ENCODE measurements at places on chromosomes 1 and 21. TPM values are rescaled to one million over a fixed set of nuclear protein-coding genes. Genes with fewer than 3 reads are reported as not detected.

DNA sequence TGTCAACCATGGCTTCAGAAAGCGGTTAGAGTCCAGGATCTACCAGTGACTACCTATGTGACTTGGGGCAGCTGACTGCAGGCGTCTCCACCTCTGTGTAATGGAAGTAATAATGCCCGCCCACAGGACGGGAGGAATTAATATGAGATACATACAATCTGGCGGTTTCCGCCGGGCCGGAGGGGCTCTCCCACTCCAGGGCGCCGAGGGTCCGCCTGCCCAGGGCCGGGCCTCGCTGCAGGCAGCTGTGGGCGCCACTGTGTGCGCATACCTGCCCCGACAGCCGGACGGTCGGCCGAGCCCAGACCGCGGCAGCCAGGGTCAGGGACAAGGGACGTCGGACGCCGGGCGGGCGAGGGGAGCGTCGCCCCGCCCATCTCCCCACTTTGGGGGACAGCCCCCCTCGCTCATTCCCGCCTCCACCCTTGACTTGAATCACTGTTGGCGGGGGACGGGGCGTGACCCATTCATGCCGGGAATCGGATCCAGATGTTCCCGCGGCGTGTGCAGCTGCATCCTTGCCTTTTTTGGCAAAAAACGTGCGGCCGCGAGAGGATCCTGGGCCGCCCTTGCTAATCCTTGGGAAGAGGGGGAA is 6.0 kb upstream of the SF3A3 start:
- DNase-seq: peak; percentile 79

GRCh38 chr1:193120604-193121166 is 1.1 kb upstream of the CDC73 start:
- DNase-seq: no peak

DNA sequence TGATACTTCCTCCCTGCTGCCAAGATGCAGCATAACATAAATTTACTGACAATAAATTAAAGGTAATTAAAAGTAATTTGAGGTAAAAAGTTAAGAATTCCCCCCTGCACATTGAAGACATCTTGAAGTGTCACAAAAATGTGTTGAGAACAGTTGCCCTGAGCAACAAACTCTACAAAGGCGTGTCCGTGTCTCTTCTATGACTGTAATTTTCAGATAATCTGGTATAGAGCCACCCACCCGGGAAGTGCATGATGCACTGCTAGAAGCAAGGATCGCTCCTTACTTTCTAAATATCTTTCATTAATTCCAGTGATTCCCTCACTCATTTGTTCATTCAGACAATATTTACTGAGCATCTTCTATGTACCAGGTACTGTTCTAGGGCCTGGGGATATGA is 11.0 kb upstream of the CASQ1 start:
- no peak for DNase-seq

GRCh38 chr1:38686927-38687255 is 172.7 kb downstream of the RRAGC start:
- DNase-seq: no peak

- no peak for DNase-seq
Observed at GRCh38 chr1:40389871-40390560, 16.5 kb downstream of the SMAP2 start.

DNA sequence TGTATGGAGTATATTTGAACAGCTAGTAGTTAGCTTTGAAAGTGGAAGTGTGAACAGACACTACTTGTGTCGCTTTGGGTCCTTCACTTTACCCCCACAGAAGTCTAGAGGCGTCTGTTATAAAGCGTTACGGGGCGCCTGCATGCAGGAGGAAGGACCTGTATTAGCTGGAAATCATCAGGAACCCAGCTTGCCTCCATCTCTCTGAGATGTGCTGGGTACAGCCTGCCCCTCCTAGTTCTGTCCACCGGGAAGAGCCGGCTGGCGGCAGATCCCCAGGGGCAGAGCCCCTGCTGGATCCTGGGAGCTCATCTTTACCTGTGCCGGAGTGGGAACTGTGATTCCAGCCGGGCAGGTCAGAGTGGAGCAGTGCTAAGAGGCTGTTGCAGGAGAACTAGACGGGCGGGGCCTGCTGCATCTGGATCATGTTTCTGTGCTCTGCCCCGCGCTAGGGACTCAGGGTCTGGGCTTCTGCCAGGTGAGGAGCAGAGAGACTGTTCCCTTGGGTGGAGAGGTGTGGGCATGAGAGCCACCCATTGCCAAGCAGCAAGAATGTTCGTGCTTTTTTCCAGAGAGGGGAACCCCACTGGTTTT is 22.3 kb upstream of the SPSB1 start:
- DNase-seq: no peak

GRCh38 chr1:41327383-41327999 is 33.7 kb upstream of the FOXO6 start:
- no peak for DNase-seq

GRCh38 chr1:145714524-145715111 is 4.7 kb upstream of the CD160 start:
- no peak for DNase-seq

DNA sequence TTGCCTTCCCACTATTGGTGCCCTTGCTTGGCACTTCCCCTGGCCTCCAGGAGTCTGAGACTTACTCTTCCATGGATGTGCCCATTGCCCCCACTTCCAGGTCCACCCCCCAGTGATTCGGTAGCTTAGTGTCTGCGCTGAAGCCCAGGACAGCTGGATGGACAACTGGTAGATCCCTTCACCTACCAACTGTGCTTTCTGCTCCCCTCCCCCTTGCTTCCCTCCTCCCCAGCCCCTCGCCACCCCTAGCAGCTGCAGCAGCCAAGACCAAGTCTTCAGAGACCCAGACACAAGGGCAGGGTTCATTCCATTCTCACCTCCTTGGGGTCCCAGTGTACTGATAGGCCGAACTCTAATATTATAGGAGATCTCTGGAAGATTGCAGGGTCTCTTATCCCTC is 6.9 kb downstream of the LMNA start:
- DNase-seq: no peak

- no peak for DNase-seq
Observed at GRCh38 chr21:26503414-26503813, 69.7 kb downstream of the CYYR1 start.

GRCh38 chr1:172758259-172758658 is 99.4 kb downstream of the FASLG start:
- DNase-seq: no peak

DNA sequence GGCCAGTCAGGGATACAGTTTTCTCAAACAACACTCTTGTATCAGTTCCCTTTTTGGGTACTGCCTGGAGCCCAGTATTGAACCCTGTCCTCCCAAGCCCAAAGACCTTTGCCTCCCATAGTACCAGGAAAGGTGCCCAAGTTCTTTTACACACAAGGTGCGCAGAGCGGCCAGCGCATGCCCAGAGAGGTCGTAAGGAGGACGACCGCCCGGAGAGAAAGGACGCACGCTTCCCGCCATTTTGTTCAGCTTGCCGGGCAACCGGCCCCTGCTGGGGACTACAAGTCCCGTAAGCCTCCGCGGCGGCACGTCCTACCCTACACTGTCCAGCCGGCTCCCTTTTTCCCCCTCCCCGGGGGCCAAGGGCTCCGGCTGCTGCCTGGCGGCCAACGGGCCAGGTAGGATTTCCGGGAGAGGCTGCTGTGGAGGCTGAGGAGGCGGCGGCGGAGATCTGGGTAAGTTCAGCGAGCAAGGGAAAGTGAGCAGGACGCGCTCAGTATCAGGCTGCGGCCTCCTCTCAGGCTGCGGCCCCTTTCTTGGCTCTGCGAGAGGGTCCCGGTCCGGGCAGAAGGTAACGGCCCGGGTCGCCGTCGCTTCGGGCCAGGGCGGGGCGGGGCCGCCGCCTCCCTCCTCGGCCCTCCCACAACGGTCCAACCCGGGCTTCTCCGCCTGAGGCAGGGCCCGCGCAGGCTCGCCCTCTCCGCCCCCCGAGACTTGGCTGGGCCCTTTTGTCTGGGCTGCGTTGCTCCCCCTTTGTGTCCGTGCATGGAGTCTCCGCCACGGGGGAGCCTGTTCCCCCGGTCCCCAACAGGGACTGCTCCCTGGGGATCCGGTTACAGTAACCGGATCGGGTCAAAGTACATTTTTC is at the start of gene PHACTR4:
Gene PHACTR4, plus strand, starts transcription at position 370 of the 868 bp plus-strand sequence. CDS start 37,708 bp downstream, outside the sequence.
- DNase-seq: peak; percentile 95

DNA sequence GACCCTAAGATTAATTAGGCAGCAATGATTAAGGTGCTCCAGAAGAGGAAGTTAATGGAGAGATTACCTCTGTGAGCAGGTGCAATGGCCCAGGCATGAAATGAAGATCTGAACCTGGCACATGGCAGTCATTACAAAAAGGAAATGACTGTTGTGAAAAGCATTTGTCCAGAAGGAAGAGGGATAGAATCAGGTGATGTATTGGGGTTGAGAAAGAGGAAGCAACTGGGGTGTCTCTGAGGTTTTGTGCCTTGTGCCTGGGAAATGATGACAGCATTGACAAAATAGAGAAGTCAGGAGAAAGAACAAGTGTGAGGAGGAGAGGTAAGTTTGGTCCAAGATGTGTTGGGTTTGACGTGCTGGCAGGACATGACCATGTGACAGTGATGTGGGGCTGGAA is 5.6 kb downstream of the CRCT1 start:
- no peak for DNase-seq

- no peak for DNase-seq
Observed at GRCh38 chr1:233340966-233341516, 13.5 kb downstream of the MAP3K21 start.

- no peak for DNase-seq
Observed at GRCh38 chr1:21517161-21517589, 8.0 kb downstream of the ALPL start.

DNA sequence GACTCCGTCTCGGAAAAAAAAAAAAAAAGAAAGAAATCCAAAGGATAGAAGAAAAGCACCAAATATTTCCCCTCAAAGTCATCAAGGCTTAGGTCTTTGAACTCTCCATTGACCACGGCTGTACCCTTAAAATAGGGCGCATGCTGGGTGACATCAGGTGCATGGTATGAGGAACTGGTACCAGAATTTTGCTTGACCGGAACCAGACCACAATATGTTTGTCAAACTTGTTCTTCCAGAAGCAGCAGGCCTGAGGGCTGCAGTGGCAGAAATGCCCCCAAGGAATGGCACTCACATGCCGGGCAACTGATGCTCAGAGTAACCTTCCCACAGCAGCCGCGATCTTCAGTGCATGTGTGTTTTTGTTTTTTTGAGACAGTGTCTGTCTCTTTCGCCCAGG is 21.0 kb downstream of the RCC1 start:
- DNase-seq: no peak

Gene C8A
- not detected for total RNA-seq

Gene ST6GALNAC5
- 1.9 TPM for total RNA-seq

Gene SELP
- total RNA-seq: 10.6 TPM

Gene PPCS
- 44.3 TPM for total RNA-seq

Gene AURKAIP1
- 174 TPM for total RNA-seq

Gene BRWD1
- 38.9 TPM for total RNA-seq

Gene TSEN15
- 25.6 TPM for total RNA-seq

Gene SPRR1B
- total RNA-seq: not detected

Data from cardiac septum (tissue), 1 donor.